HFF-Myc (cell line): ENCODE measurements at places on chromosomes 16 and 17.
A peak's percentile ranks its signal among the peaks of the same experiment; 100 is the strongest.

GRCh38 chr17:63491977-63492618 is 15.2 kb downstream of the ACE start:
- no peak for DNase-seq

GRCh38 chr17:16342979-16343378 is 10.3 kb downstream of the CENPV start:
- DNase-seq, result no peak

- no peak for DNase-seq
Measured at GRCh38 chr16:17018585-17018939, 452.2 kb downstream of the XYLT1 start.

GRCh38 chr16:80804526-80805383 is at the start of gene CDYL2:
Gene CDYL2 (minus strand): TSS chr16:80804598. CDS start chr16:80804173, 425 bp downstream.
- no peak for DNase-seq

DNA sequence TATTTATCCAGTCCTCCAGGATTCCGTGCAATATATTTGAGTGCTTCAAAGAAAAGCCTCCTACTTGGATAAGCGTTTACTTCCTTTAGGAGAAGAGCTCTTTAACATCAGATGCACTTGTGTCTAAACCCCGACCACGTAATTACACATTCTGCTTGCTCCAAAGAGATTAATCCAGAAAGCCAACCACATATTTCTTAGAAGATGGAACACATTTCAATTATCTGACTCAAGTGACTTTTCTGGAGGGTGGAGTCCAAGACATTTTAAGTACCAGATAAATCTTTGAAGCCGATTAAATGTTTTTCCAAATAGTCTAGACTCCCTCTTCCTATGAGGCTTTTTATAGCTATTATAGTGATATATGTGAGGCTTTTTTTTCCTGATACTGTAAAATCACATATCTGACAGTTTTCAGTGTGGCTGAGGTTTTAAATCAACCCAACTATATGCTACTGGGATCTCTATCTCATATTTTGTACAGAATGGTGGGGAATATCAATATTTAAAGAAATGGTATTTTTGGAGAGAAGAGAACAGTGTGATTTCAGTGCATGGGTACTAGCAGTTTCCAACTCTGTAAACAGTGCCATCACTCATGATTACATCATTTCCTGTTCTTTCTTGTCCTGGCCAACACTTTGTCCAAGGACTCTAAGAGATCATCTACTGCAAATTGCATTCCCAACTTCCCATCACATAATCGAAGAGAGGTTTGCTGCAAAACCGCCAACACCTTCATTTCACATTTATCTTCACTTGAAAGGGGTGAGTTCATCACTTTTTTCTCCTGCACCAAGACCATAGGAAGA is 192.4 kb upstream of the HSBP1 start:
- DNase-seq, result no peak

GRCh38 chr16:12321311-12321842 is 344.8 kb downstream of the SNX29 start:
- no peak for DNase-seq

- DNase-seq, result no peak
Measured at GRCh38 chr17:44236444-44236991, 17.0 kb upstream of the UBTF start.

DNA sequence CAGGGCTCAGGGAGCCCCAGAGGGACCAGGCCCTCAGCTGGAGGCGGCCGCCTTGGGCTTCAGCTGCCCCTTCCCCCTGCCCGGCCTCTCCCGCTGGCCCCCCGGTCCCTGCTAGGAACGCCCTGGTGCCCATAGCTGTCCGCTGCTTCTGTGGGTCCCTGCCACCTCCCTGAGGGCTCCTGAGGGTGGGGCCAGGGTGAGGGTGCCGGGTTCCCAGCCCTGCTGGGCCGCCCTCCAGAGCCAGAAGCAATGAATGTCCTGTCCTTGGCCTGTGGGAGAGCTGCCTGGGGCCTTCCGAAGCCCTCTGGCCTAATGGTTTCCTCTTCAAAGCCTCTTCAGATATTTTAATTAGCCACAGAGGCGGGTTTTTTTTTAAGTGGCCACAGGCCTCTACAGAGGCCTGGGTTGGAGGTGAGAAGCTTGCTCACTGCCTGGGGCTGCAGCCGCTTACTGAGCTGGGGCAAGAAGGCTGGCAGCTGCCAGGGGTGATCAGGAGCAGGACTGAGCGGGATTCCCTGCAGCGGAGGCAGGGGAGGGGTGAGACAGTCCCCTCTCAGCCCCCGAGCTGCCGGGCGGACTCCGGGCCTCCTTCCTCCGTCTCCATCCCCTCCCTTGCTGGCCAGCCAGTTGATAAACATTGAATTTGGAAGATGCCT is 9.9 kb downstream of the CENPX start:
- DNase-seq, result no peak

DNA sequence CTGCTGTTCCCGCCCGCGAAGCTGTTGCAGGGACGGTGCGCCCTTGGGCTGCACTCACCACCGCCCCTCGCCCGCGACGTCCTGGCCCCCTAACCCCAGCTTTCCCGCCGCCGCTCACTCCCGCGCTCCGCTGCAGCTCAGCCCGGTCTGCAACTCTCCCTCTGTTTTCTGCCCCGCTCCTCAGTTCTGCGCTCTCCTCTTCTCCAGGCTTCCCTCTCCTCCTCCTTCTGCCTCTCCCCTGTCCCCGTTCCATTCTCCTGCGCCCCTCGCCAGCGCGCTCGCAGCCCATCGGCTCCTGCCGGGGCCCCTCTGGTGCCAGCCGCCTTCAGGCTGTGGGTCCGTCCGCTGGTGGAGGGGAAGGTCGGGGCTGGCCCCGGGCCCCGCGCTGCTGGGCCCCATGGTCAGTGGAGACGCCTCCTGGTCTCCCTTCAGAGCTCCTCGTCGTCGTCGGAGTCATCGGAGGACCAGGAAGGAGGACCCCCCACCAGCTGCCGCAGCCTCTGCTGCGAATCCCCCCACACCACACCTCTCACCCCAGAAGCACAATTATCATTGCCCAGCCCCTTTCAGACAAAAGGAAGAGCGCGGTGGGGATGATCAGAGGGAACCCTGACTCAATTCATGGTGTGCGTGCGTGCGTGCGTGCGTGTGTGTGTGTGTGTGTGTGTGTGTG is 223.2 kb upstream of the FOXF1 start:
- DNase-seq, result no peak

GRCh38 chr16:85391175-85391707 is 221.9 kb upstream of the GSE1 start:
- DNase-seq, result no peak

- DNase-seq, result peak; percentile 89
Measured at GRCh38 chr16:68448360-68448970, at the start of gene SMPD3. Gene SMPD3 (minus strand): TSS chr16:68448508. CDS start chr16:68372181, 76,327 bp downstream.

- no peak for DNase-seq
Measured at GRCh38 chr17:66782851-66783250, 52.1 kb upstream of the CACNG5 start.

DNA sequence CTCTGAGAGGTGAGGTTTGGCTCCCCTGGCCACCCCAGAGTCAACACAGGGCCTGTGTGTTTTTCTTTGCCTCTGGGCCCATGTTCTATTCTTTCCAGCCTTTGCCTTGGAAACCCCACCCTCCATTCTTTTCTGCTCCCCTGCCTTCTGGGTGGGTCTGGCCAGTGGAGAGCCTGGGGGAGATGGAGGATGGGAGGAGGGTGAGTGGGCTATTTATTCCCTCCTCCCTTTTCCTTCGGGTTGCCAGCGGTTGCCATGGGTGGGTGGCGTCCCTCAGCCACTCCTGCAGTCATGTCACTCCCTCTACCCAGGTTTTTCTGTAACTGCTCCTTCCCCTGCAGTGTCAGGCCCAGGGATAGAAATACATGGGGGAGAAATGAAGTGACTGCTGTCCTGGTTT is 15.5 kb downstream of the CMIP start:
- DNase-seq, result no peak

- DNase-seq, result no peak
Measured at GRCh38 chr16:75188832-75189477, 18.0 kb downstream of the CTRB2 start.

DNA sequence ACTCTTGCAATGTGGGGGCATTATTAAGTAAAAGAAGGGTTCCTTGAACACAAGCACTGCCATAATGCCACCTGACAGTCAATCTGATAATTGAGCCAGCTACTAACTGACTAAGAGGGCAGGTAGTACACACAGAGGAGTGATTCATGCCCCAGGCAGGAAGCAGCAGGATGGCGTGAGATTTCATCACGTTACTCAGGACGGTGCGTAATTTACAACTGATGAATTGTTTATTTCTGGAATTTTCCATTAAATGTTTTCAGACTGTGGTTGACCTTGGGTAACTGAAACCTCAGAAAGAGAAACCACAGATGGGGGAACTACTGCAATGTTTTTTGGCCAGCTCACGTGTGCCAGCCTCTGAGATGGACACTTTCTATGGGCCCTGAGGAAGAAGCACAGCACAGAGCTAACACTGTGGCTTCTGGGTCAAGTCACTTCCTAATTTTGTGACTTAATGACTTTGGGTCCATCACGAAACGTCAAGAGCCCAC is 46.7 kb downstream of the C17orf67 start:
- DNase-seq, result peak; percentile 90
